ENCODE measurements at places on chromosomes 3 and 15. TPM values are rescaled to one million over a fixed set of nuclear protein-coding genes. Genes with fewer than 3 reads are reported as not detected.

Gene SEMA6D
- total RNA-seq, result 22.5 TPM

Gene DCUN1D1
- 35.0 TPM for total RNA-seq

Gene ALDH1A3
- total RNA-seq, result 5.8 TPM

DNA sequence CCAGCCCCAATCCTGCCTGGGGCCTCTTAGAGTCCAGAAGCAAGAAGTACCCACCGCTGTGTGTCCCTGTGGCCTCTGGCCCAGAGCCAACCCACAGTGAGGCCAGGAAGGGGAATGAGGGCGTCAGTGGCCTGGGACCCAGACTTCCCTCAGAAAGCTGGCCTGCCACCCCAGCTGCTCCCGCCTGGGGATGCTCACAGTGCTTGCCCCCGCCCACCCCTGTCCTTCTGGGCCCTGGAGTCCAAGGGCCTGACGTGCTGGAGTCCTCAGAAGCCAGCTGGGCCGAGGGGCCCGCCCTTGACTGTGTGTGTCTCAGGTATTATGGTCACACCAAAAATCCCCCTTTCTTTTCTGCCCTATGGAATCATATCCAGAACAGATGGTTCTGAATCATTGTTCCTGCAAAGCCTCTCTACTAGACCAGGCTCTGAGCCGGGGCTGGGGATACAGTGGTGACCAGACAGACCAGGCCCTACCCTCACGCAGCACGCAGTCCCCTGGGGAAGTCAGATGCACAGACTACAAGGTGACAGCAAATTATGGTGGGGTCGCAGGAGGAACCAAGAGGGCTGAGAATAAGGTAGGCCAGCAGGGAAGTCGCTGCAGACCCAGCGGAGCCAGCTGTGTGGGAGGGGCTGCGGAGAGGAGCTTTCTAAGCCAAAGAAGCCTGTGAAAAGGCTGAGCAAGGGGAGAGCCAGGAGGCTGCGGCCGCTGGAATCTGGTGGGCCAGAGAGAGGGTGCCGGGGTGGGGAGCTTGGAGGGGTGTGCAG lies 99.1 kb downstream of the VGLL4 start:
- H3K4me1 ChIP-seq, result peaks cover 13% of the 10 kb centered on the region
- DNase-seq, result no peak
- H3K27ac ChIP-seq, result no peak overlapping the region
- H3K36me3 ChIP-seq, result no peaks in the 10 kb centered on the region

DNA sequence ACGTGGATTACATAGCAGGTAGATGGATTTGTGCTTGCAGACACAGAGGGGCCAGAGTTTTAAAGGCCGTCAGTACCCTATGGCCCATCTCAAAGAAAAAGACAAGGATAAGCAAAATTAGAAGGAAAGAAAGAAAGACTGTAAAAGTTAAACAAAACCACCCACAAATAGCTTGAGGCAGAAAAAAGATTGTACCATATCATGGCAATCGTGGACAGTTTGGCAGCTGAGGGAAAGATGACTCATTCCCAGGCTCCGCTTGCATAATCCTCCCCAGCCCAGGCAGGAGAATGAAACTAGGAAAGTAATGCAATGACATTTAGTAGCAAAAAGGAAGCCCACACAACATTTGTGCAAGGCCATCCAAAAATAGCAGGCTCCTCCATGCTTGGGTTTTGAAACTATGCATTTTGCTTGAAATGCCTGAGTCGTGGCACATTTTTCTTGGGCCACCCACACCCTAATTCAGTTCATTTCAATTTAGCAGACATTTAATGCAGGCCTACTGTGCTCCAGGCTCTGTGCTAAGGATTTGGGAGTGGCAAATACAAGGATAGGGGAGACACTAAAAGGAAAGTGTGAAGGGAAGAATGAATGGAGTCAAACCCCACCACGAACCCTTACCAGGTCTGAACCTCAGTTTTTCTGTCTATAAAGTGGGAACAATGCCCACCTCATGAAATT lies 40.9 kb upstream of the SMAD3 start:
- H3K27me3 ChIP-seq, result no peaks in the 10 kb centered on the region
- H3K27ac ChIP-seq, result peak overlapping the region; percentile 77
- peaks cover 38% of the 10 kb centered on the region for H3K4me1 ChIP-seq
- H3K4me3 ChIP-seq, result no peak overlapping the region

GRCh38 chr3:124876401-124876878 lies 10.7 kb downstream of the ITGB5 start:
- no peak for DNase-seq
- no peak overlapping the region for H3K27ac ChIP-seq
- H3K36me3 ChIP-seq, result no peaks in the 10 kb centered on the region
- no peak overlapping the region for H3K4me3 ChIP-seq

GRCh38 chr3:10185804-10186762 lies 21.4 kb downstream of the IRAK2 start:
- H3K4me1 ChIP-seq, result peaks cover 28% of the 10 kb centered on the region
- no peak overlapping the region for H3K4me3 ChIP-seq
- no peak overlapping the region for H3K27ac ChIP-seq
- no peak for DNase-seq

All from endothelial cell of umbilical vein (primary cell).